ENCODE measurements at places on chromosomes 4 and X. TPM values are rescaled to one million over a fixed set of nuclear protein-coding genes. Genes with fewer than 3 reads are reported as not detected.

The SPATA4 gene
- polyA plus RNA-seq, result 0.73 TPM

The FATE1 gene
- polyA plus RNA-seq, result not detected

The HSFX4 gene
- polyA plus RNA-seq, result not detected

The USP17L19 gene
- not detected for polyA plus RNA-seq

The PLS3 gene
- 139 TPM for polyA plus RNA-seq

The SLC10A4 gene
- polyA plus RNA-seq, result not detected

The CFAP47 gene
- polyA plus RNA-seq, result not detected

DNA sequence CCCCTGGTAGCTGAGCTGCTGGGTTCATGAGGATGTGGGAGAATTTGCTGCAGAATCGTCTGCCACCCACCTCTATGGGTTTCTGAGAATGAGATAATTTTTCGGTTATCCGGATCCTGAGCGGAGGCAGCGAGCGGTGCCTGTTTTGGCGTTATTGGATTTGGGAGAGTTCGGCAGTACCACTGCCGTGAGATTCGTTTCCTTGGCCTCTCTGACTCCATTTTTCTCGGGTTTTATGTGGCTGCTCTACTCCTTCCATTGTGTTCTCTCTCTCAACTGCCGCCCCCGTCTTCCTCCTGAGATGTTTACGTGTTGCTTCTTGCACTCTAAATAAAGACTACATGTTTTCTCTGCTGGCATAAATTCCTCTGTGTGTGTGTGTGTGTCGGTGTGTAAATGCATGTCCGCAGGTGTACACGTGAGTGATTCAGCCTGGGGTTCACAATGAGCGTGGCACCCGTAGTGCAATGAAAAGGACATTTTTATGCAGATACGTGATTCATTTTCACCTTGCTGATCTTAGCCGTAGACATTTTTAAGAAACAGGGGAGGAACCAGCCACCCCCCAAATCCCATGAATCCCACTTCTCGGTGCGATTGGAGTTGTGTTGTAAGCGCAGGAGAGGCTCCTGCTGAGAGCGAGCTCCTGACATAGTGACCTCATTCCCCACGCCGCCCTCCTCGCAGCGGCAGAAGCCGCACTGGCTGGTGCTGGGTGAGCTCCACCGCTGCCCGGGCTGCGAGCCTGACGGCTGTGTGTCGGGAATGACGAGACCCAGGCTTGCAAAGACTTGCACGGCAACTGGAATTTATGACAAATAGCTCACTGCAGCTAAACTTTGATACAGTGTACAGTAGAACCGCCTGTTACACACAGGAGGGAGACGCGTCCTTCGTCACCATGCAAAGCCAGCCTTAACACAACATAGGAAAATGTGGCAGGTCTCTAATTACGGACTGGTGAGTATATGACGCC lies 82.2 kb downstream of the STOX2 start:
- peak overlapping the region; percentile 43 for H3K27ac ChIP-seq
- no peaks in the 10 kb centered on the region for H3K36me3 ChIP-seq
- H3K27me3 ChIP-seq, result no peaks in the 10 kb centered on the region
- peaks cover 7% of the 10 kb centered on the region for H3K4me1 ChIP-seq
- peak overlapping the region; percentile 65 for H3K4me3 ChIP-seq
- peak; percentile 94 for DNase-seq

DNA sequence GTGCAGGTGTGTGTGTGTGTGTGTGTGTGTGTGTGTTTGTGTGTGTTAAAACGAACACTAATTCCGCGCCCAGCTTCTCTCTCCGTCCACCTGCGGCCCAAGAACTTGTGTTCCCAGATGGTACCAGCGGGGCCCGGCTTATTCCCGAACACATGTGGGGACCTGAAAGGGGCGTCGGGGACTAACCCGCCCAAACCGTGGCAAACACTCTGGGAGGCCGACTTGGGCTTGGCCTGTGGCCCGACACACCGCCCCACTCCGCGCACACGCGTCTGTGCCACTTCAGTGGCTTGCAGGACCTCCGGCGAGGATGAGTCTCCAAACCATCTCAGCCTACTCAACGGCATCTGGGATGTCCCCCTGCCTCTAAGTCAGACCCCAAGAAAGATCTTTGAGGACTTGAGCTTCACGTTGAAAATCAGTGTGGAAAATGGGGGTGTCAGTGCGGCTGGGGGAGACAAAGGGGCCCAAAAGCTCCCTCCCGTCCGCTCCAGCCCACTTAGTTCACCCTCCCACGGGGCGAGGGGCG lies 790 bp upstream of the HHIP start:
- no peak for DNase-seq
- H3K4me3 ChIP-seq, result peak overlapping the region; percentile 71

DNA sequence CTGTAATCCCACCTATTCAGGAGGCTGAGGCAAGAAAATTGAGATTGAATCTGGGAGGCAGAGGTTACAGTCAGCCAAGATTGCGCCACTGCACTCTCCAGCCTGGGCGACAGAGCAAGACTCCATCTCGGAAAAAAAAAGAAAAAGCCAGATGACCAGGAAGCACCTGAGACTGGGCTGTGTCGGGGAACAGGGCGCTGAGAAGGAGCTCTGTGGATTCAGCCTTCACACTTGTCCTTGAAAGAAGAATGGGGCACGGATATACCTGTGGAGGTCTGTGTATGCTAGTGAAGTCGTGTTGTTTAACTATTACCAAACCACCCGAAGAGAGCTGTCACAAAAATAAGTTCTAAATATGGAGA lies 39.3 kb upstream of the TADA2B start:
- no peaks in the 10 kb centered on the region for H3K4me1 ChIP-seq
- DNase-seq, result no peak
- H3K36me3 ChIP-seq, result peaks cover 17% of the 10 kb centered on the region
- no peak overlapping the region for H3K4me3 ChIP-seq
- no peaks in the 10 kb centered on the region for H3K27me3 ChIP-seq

DNA sequence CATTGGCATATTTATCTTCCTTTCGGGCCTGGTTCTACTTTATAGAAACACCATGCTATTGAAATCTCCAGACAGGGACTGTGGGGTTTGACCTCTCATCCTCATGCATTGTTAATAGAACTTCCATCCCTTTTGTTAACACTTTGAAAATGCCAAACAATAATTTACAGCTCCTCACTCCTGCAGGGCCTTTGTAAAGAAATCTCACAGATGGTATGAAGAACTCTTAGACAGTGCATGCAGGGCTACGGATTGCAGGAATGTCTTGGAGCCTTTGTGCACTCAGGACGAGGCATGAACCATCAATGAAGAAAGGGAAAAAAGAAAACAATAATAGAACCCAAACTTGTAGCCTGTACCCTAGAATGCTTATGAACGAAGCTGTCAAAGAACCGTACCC lies 92.8 kb upstream of the TMEM47 start:
- no peak overlapping the region for H3K4me3 ChIP-seq
- no peaks in the 10 kb centered on the region for H3K27me3 ChIP-seq
- DNase-seq, result no peak
- H3K27ac ChIP-seq, result no peak overlapping the region

DNA sequence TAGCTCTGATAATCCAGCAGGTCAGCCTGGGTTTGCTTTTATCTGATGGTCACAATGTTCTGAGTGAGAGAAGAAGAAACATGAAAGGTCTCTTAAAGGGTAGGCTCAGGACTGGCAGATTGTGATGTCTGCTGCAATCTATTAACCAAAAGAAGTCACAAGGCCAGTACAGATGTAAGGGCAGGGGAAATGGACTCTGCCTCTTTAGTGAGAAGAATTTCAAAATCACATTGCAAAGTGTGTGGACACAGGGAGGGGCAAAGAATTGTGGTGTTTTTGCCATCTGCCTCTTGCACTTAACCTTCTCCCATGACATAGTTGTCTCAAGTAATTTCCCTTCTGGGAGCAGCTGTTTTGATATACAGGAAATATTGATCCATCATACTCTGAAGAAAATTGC lies 40.9 kb downstream of the IL1RAPL1 start:
- no peak overlapping the region for H3K27ac ChIP-seq
- H3K4me3 ChIP-seq, result no peak overlapping the region
- no peaks in the 10 kb centered on the region for H3K4me1 ChIP-seq
- no peaks in the 10 kb centered on the region for H3K27me3 ChIP-seq
- no peaks in the 10 kb centered on the region for H3K36me3 ChIP-seq

GRCh38 chrX:10482261-10482660 lies 138.1 kb downstream of the MID1 start:
- H3K4me3 ChIP-seq, result no peak overlapping the region
- H3K36me3 ChIP-seq, result no peaks in the 10 kb centered on the region
- no peak overlapping the region for H3K27ac ChIP-seq
- no peak for DNase-seq

- peaks cover 13% of the 10 kb centered on the region for H3K4me1 ChIP-seq
- peak; percentile 93 for DNase-seq
- no peaks in the 10 kb centered on the region for H3K27me3 ChIP-seq
Measured at GRCh38 chrX:134718105-134718965, 60.1 kb upstream of the PLAC1 start.

DNA sequence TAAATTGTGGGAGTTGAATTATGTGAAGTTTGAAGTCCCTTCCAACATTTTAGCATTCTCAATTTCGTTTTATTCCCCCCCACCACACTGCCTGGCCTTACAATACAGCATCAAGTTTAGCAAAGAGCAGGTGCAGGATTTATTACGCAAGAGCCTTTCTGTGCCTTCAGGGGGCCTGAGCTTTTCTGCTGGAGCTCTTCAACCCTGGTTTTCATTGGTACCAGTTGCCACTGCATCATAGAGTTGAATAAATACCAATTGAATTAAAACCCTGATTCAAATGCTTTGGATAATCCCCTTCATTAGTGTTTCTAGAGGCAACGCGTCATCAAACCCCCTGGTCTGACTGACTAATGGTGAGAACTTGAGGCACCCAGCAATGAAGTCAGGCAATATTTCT lies 43.6 kb upstream of the KIT start:
- H3K4me1 ChIP-seq, result no peaks in the 10 kb centered on the region
- DNase-seq, result no peak
- H3K4me3 ChIP-seq, result no peak overlapping the region
- no peaks in the 10 kb centered on the region for H3K36me3 ChIP-seq
- H3K27me3 ChIP-seq, result no peaks in the 10 kb centered on the region

DNA sequence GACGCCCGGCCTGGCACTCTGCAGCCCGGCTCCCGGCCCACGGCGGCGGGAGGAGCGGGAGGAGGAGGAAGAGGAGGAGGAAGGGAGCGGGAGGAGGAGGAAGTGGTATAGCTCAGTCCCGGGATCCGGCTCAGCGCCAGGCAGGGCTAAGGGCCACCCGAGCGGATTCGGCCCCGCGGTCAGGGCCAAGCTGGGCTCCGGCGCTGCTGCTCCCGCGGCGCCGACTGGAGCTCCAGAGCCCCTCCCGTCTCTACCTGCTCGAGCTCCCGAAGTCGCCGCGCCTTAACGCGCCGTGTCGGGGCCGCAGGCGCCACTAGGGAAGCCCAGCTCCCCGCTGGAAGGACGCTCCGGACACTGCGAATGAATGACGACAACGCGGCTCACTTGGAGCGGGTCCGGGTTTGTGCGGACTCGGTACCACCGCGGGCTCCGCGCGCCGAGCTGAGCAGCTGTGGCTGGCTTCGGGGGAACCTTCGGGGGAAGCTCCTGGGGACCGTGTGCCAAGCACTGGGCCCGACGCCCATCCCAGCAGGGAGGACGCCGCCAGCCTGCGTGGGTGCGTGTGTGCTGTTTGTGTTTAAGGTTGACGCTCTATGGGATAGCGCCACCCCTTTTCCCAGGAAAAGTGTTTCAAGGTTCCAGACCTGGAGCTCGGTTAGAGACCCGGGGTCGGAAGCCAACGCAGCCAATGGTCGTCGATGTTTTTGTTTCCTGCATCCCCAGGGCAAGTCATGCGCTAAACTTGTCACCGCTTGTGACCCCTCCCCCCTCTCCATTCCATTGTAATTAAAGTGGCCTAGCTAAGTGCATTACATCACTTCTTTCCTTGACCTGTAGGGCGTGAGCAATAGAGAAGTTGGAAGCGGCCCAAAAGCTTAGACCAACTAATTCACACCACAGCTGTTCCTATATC lies at the start of gene TBC1D9:
TBC1D9 (minus strand) TSS at position 67 of the 913 bp plus-strand sequence. CDS start 340 bp downstream, outside the sequence.
- peak within 1 kb of the TSS; percentile 81 for H3K4me3 ChIP-seq
- H3K27me3 ChIP-seq, result no peaks in the 10 kb centered on the region
- H3K27ac ChIP-seq, result peak within 1 kb of the TSS; percentile 64

DNA sequence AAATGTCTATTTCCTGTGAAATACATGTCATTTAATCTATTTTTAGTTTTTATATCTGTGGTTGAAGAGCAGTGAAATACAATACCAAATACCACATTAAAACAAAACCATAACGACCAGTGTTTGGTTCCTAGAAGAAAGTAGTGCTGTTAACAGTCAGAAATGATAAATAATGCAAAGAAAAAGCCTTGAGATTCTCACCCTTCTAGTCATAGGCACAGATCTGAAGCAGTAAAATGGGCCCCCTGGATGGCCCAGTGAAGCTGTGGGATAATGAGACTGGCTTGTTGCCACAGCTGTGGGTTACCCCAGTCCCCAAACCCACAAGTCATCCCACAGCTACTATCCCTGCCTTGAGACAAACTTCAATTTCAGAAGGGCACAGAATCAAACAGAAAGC lies 137.3 kb upstream of the RPL34 start:
- no peak for DNase-seq
- H3K36me3 ChIP-seq, result no peaks in the 10 kb centered on the region
- H3K4me1 ChIP-seq, result no peaks in the 10 kb centered on the region
- H3K27ac ChIP-seq, result no peak overlapping the region
- H3K4me3 ChIP-seq, result no peak overlapping the region

DNA sequence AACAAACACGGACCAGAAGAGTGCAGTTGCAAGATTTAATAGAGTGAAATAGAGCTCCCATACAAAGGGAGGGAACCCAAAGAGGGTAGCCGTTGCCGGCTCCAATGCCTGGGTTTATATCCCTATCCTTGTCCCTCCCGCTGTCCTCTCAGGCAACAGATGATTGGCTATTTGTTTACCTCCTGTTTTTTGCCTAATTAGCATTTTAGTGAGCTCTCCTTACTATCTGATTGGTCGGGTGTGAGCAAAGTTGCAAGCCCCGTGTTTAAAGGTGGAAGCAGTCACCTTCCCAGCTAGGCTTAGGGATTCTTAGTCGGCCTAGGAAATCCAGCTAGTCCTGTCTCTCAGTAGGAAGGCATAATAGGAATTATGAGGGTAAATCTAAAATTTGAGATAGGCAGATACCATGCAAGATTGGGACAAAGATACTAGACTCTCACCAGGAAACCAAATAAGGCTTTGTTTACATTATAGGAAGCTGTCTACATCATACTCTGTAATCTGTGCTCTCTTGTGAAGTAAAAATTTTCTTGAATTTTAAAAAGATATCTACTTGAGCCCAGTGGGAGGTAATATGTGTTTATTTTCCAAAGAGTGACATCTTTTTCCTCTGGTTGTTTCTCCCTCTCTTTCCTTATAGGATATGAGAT lies 65.9 kb downstream of the ATP10D start:
- H3K27ac ChIP-seq, result peak overlapping the region; percentile 56
- H3K36me3 ChIP-seq, result peaks cover 52% of the 10 kb centered on the region

Measured in GM23248 (cell line).